ENCODE measurements at places on chromosomes 4 and X.

DNA sequence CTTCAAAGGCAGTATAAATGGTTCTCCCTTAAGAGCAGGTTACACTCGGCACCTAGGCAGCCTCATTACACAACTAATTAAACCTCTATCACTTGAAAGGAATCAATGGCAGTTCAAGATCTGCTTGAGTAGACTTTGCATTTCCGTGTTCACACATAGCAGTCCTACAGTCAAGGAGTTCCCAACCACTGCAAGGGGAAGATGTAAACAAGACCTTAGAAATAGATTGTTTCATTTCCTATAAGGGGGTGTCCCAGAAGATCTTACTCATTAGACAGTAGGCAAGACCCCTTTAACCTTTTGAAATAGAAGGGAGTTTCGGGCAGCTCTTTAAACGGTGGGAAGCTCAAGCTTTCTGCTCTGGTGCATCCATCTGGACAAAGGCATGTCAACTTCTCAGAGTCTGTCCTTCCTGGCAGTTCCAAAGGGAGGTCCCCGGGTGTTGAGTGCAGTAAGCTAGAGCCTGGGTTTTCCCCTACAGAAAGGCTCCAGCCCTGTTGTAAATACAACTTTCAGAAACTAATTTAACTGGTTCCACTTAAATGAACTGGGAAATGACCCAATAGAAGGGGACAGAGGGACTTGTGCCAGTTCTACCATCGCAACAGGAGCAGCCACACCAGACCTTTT, 150.8 kb downstream of the RBMX2 start:
- no peak for DNase-seq

GRCh38 chr4:85246055-85246454, 228.9 kb upstream of the ARHGAP24 start:
- DNase-seq: no peak

- no peak for DNase-seq
These were observed 648 bp upstream of the MSMO1 start for GRCh38 chr4:165326831-165327210.

GRCh38 chrX:104270212-104270611, 15.5 kb upstream of the ESX1 start:
- DNase-seq: no peak

- peak; percentile 79 for DNase-seq
These were observed 257.7 kb downstream of the RAPGEF2 start for GRCh38 chr4:159360549-159360948.

GRCh38 chr4:6340446-6341015, 70.9 kb downstream of the WFS1 start:
- no peak for DNase-seq

DNA sequence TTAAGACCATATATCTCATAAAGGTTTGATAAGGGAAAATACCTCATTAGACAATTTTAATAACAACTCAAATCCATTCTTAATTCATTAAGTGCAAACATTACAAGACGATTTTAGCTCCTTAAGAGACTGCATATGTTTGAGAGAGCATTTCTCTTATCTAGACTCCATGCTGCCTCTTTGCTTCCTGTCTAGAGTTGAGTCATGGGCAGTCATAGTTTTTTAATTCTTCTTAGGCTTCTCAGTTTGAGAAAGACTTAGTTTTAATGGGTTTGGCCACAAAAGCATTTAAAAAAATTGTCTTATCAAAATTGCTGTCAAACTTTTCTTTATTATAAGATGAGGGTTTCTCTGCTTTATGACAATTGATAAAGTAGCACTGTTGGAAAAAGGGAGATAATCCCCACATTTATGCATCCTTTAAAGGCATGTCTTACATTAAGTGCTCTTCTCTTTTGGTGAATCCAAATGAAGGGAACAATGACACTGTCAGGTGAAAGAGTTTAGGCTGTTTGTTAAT, 713.4 kb downstream of the PCDH18 start:
- no peak for DNase-seq

- DNase-seq: peak; percentile 93
These were observed at the start of gene PPP2R3B for GRCh38 chrX:386768-387575. Gene PPP2R3B (minus strand): TSS chrX:386907. CDS start chrX:386691, 216 bp downstream.

- no peak for DNase-seq
These were observed 278.7 kb downstream of the RCHY1 start for GRCh38 chr4:75235359-75235951.

GRCh38 chr4:134215620-134216344, 14.2 kb upstream of the PABPC4L start:
- DNase-seq: no peak

GRCh38 chrX:19410259-19410658, 66.5 kb downstream of the PDHA1 start:
- DNase-seq: no peak

- DNase-seq: no peak
These were observed 192.2 kb downstream of the CPEB2 start for GRCh38 chr4:15194520-15194919.

DNA sequence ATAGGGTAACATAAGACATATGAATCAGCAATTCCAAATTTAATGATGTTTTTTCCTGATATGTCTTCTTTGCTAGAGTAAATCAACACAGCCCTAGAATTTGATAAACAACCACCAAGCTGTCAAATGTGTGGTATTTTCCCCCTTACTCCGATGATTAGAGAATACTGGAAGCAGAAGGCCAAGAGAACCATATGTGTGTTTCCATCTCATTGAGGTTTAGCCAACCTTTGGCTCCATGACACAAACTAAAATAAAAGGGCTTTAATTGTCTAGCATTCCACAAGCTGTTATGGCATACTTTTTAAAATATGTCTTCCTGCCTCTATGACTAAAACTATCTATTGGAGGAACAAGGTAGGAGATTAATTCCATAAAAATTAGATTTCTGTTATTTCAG, 1222.4 kb upstream of the AGA start:
- no peak for DNase-seq

DNA sequence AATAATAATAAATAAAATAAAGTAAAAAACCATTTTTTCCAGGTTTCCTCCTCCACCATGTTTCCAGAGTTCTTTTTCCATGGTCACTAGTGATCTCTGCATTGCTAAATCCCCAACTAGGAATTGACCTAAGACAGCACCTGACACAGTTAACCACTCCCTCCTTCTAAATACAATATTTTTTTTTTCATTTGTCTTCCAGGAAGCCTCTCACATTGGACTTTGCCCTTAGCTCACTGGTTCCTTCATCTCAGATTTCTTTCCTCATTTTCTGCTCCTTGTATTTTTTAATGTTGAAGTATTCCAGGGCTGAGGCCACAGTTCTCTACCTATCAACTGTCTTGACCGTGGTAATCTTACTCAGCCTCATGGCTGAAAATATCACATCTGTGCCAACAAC, 187.3 kb upstream of the FAM241A start:
- no peak for DNase-seq

- DNase-seq: no peak
These were observed 10.1 kb downstream of the CISD2 start for GRCh38 chr4:102878901-102879300.

DNA sequence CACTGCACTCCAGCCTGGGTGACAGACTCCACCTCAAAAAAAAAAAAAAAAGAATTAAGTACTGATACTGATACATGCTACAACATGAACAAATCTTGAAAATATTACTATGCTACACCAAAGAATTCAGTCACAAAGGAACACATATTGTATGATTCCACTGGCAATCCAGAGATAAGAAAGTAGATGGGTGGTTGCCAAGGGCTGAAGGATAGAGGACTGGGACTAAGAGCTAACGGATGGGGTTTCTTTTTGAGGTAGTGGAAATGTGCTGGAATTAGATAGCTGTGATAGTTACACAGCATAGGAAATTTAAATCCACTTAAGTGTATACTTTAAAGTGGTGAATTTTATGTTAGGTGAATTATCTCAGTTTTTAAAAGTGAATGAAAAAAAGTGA, 12.5 kb downstream of the ATP11C start:
- no peak for DNase-seq

DNA sequence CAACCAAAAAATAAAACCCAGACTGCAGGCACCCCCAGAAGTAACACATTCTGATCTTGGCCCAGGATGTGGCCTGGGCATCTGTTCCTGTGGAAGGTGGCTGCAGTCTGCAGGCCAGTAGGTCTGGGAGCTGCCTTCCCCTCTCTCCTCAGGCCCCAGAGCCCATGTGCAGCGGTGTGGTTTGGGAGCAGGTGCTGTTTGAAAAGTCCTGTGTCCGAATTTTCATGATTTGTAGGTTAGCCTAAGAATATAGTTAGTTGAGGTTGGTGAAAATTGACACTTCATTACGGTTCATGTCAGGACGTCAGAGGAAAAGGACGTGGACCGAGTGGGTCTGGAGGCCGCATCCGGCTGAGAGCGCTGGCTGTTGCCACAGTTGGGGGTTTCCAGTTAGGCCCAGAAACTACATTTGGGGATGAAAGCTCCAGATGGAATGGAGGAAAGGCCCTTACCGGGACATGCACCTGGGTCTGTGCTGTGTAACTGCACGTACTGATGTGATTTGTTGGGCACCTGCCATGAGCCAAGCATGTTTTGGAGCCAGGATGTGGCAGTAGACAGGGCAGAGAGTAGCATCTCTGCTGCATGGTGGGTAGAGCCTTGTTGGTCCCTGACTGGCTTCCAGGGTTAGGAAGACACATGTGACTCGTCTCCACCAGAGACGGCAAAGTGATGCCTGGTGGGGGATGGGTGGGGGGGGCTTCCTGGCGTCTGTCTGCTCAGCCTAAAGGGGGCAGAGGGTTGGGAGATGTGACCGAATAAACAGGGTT, 21.7 kb upstream of the HGFAC start:
- no peak for DNase-seq

GRCh38 chr4:116020141-116020722, 906.8 kb upstream of the NDST4 start:
- DNase-seq: no peak

GRCh38 chr4:168755598-168756477, 254.2 kb downstream of the CBR4 start:
- no peak for DNase-seq

DNA sequence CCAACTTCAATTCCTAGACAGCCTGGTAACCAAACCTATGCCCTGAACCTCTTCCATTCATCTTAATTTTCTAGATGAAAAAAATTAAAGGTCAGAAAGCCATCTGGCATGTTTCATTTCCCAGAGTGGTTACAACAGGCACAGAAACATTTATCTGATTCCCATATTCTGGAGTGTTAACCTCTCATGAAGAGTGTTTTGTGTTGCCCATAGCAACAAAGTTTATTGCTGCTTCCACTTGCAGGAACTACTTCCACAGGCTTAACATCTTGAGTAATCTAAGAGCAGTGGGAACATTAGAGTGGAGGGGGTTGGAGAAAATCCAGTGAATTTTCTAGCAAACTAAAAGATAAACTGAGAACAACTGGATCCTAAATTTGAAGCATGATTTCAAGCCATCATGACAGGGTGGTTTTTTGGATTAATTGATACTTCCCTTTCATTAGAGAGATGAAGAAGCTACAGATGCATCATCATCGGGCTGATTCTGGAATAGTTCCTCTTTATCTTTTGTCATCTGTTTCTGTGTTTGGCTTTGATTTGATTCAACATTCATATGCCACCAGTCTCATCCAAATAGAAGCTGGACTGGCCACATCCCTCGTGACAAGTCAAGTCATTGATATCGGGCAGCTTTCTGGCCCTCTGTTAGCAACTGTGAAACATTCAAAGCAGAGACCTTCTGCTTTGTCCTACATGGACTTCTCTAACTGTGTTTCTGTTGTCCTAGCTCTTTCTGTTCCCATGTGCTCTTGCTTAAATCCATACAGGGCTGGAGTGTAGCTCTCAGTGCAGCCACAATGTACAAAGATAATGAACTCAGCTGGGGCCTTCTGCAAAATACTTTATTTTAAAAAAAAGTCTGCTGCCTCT, 167.3 kb downstream of the MID1IP1 start:
- DNase-seq: peak; percentile 23

GRCh38 chrX:107713543-107714205, 61.9 kb downstream of the TSC22D3 start:
- no peak for DNase-seq

GRCh38 chrX:78555401-78555980, 103.6 kb downstream of the RTL3 start:
- DNase-seq: no peak

GRCh38 chrX:71253253-71254091, 468 bp downstream of the ZMYM3 start:
- no peak for DNase-seq

- peak; percentile 58 for DNase-seq
These were observed 20.2 kb downstream of the TMEM31 start for GRCh38 chrX:103730796-103731493.

- DNase-seq: no peak
These were observed 19.3 kb downstream of the DMP1 start for GRCh38 chr4:87669373-87669772.

- DNase-seq: no peak
These were observed 134.3 kb downstream of the AMELX start for GRCh38 chrX:11427453-11428071.

- no peak for DNase-seq
These were observed 158.1 kb downstream of the BCOR start for GRCh38 chrX:39939678-39940077.

GRCh38 chr4:150890246-150890645, 124.8 kb downstream of the LRBA start:
- no peak for DNase-seq

- no peak for DNase-seq
These were observed 2.6 kb downstream of the NLGN4X start for GRCh38 chrX:6225911-6226595.

- no peak for DNase-seq
These were observed 76.3 kb downstream of the PTTG2 start for GRCh38 chr4:38036548-38036947.

DNA sequence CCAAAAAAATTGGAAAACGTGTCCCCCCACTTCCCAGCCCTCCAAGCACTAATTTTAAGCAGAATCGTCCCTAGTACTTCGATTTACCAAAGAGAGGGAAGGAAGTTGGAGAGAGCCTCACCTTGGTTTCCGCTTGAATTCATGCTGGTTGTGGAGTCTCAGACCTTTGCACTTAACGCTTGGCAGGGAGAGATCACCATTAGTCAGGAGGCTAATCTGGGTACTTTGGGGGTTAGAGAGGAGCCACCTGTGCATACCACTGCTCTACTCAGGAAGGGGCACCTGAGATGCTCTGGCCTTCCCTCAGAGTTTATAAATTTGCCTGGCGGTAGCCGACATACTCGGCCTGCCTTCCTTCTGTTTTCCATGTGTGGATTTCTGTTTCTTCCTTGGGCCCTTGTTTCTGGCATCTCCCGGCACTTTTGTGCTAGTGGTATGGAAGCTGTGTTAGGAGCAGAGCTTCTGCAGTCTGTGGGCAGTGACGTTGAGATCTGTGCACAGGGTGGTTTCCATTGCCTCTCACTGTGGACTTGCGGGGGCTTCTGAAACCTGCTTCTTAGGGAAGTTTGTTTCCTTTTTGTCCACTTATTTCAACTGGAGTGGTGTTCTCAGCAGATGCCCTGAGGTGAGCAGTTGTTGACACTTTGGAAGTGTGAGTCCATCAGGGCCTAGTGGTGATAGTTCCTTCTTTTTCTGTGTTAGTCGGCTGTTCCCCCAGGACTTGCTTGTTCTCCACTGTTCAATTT, 104.2 kb downstream of the TMEM131L start:
- DNase-seq: no peak

GRCh38 chrX:22097012-22097694, 65.0 kb downstream of the PHEX start:
- DNase-seq: peak; percentile 62
